ENCODE measurements at places on chromosomes 12 and 14.

DNA sequence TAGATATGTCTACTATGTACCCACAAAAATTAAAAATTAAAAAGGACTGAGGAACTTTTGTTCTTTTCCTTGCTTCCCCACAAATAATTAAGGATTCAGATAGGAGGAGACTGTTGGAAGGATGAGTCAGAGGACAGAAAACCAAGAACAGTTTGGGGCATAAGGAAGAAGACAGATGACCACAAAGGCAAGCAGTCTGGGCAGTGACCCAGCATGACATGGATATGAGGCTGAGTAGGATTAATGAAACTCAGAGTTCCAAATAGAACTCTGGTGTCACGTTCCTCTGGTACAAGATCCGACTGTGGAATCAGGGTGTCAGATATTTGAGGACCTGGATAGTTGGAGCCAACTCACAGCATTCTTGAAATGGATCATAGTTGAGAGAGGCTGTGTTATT is 89.3 kb upstream of the SLC38A4 start:
- no peak for DNase-seq

GRCh38 chr14:50784683-50785456 is 46.1 kb downstream of the NIN start:
- DNase-seq: no peak

- DNase-seq: no peak
These were observed 5.8 kb downstream of the PLEKHD1 start for GRCh38 chr14:69490219-69490918.

GRCh38 chr12:32265951-32266350 is 133.4 kb upstream of the FGD4 start:
- DNase-seq: no peak

DNA sequence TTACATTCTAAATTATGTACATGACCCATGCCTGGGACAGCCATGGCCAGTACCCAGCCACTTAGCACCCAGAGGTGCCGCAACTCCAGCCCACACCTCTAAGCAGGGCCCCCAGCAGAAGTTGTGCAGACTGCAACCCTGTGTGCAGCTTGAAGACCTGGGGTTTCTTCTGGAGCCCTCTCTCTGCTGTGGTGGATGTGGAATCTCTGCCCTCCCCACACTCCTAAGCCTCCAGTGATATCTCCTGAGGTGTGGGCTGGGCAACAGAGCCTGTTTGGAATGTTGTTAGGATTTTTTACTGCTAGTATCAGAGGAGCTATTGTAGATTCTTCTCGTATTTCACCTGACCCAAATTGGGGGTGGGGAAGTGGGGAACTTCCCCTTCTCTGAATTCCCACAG is 59.4 kb upstream of the TUNAR start:
- DNase-seq: no peak

- DNase-seq: no peak
These were observed 63.1 kb downstream of the HEATR5A start for GRCh38 chr14:31357279-31357678.

GRCh38 chr12:2862876-2863275 is 6.0 kb upstream of the TEX52 start:
- DNase-seq: no peak

GRCh38 chr12:90112666-90113065 is 404.0 kb upstream of the ATP2B1 start:
- no peak for DNase-seq

DNA sequence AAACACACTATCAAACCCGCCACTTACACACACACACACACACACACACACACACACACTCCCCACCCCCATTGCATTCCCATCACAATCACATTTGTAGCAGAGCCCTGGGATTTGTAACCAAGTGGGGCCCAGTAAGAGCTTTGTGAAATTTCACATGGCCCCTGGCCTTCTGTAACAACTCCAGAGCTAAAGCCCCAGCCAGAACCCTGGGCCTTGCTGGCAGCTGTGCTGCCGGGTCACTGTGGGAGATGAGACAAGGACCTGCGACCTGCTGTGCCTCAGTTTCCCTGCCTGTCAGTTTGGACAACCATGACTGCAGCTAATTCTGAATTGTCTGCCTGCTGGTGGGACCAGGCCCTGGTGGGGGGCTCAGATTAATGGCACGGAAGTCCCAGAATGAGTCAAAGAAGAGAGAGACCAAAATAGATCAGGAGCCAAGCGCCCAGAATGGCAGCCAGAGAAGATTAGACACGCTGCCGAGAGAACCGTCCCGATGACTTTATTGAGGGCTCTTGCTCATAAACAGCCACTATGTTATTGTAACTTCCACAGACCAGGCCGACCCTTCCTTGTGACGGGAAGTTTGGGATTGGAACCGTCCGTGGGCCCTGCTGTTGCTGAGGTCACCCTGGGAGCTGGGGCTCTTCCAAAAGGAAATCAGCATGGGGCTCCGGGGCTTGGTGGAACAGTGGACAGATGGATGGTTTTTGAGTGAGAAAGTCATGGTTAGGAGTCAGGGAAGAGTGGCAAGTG is 123.1 kb downstream of the ZFP36L1 start:
- DNase-seq: no peak

DNA sequence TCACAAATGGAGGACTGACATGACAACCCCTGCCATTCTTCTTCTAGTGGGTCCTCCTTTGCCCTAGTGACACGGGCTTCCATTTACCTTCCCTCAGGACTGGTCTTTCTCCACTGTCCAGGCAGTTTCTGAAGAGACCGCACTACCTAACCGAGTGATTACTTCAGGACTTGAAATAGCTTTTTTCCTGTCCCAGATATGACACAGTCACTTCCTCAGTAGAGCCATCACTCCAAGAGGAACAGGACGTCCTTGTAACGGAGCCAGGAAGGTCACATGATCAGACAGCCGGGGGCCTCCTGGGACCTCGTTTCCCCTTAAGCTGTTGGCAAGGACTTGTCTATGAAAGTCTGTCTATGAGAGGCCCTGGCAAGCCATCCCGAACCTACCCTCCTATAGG is 62.3 kb downstream of the FOS start:
- DNase-seq: peak; percentile 30

Measured in prostate gland (tissue), 2 donors.